ENCODE measurements at places on chromosomes 6 and 20. TPM values are rescaled to one million over a fixed set of nuclear protein-coding genes. Genes with fewer than 3 reads are reported as not detected.

DNA sequence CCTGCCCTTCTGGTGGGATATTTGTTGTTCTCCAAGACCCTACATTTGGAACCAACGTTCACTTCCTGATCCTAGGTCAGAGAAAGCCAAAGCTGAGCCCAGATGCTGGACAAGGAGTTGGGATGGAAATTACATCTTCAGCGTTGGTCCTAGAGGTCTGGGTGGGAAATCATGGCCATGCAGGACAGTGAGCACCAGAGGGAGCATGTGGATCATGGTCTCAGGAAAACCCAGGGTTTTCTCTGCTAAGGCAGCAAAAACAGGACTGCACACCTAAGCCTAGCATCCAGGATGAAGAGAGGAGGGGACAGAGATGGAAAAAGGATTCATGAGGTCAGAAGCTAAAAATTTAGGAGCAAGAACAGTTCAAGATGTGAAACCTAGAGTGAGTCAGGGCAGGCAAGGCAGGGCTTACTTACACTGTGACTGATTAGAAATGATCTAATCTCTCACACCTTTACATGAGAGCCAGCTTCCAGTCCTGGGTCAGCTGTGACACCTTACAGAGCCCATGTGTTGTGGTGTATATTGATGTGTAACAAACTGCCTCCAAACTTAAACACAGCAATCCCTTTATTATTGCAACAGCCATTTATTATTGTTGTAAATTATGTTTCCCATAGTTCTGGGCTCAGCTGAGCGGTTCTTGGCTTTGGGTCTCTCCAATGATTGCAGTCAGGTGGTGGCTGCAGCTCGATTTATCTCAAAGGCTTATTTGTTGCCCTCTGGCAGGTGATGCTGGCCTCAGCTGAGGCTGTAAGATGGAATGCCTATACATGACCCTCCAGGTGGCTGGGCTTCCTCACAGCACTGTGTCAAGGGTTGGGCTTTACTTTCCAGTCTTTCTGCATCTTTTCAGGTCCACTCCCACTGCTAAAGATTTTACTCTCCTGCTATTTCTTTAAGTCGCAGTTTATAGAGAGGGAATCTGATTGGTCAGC, 6.5 kb downstream of the C20orf202 start:
- peak; percentile 30 for DNase-seq

The MGME1 gene
- 9.5 TPM for total RNA-seq

DNA sequence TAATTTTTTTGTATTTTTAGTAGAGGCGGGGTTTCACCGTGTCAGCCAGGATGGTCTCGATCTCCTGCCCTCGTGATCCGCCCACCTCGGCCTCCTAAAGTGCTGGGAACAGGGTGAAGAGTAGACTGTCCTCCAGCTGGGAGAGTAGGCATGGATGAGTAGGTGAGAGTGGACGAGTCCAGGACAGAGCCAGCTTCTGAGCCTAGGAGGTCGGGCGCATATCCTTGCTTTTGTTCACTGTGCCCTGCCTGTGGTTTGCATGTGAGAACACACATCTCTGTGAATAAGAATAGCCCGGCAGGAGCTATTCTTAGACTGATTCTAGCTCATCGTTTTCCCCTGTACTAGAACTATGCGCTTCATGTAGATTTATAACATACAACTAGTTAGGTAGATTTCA, 78.3 kb downstream of the RPP40 start:
- no peak for DNase-seq

DNA sequence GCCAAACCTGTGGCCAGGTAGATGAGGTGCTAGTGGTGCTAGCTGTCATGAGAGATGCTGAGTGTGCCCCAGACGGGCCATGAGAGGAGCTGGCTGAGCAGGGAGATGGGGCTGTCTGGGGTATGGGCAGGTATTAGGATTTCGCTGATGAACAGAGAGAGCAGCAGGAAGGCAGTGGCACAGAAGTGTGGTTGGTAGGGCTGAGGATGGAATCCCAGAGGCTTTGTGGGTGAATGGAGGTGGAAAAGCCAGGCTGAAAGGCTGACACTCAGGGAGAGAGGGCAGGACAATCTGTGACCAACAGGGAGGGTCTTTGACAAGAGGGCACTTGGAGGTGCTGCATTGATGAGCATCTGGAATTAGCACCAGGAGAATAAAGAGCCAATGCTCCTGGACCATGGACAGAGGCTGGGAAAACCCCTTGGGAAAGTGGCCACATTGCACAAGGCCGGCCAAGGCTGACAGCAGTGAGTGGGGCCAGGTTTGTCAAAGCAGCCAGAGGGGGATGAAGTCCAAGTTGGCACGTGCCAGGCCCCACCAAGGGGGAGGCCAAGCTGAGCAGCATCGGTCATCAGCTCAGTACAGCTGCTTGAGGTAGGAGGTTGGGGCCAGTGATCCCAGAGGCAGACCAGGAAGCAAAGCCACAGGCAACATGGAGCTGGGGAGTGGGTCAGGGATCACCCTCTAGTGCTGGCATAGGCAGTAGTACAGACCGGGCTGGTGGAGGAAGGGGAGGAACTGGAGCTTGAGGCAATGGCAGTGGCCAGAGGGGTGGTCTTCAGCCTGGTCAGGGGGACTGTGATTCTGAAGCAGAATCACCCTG, 19.7 kb upstream of the SGK2 start:
- DNase-seq = no peak

GRCh38 chr6:169847901-169848311, 96.5 kb downstream of the ERMARD start:
- DNase-seq = no peak
